Gastrocnemius medialis (tissue), 4 donors: ENCODE measurements at places on chromosomes 12 and 14. TPM values are rescaled to one million over a fixed set of nuclear protein-coding genes. Genes with fewer than 3 reads are reported as not detected.

The CEBPE gene
- total RNA-seq, result not detected

The CLEC4A gene
- not detected for total RNA-seq

The GPR162 gene
- 0.16 TPM for total RNA-seq

GRCh38 chr12:106878804-106879203 lies 76.9 kb upstream of the TMEM263 start:
- no peak overlapping the region for H3K4me3 ChIP-seq
- no peaks in the 10 kb centered on the region for H3K27me3 ChIP-seq
- no peaks in the 10 kb centered on the region for H3K4me1 ChIP-seq
